ENCODE measurements at places on chromosomes 7 and 10.
A peak's percentile ranks its signal among the peaks of the same experiment; 100 is the strongest.

DNA sequence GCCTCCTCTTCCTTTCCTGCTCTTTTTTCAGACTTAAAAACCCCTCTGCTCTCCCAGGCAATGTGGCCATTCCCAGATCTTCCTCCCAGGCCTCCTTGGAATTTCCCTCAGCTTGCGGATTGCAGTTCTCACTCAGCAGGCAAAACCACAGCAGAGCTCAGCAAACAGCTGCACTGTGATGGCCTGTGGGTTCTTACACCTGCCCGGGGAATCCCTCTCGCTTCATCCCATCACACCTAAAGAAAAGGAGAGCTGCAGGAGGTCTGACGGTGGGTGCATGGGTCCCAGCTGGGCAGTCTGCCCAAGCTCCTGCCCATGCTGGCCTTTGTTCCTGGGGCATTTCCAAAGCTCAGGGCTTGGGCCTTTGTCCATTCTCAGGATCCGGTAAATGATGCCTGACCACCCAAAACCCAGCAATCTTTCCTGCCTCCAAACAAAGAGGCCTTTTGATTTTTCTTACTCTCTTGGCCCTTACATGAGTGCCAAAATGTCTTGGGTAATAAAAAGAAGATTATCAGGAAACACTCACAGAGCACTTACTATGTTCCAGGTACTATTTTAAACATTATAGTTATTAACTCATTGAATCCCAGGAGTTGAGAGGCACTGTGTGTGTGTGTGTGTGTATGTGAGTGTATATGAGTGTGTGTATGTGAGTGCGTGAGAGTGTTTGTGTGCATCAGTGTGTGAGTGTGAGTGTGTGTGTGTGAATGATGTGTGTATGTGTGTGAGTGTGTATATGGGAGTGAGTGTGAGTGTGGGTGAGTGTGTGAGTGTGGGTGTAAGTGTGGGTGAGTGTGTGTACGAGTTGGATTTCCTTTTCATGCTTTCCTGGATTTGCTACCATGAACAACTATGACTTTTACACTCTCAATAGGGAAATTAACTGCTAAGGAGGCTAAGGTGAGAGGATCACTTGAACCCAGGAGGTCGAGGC is 64.5 kb upstream of the PODXL start:
- DNase-seq: no peak

DNA sequence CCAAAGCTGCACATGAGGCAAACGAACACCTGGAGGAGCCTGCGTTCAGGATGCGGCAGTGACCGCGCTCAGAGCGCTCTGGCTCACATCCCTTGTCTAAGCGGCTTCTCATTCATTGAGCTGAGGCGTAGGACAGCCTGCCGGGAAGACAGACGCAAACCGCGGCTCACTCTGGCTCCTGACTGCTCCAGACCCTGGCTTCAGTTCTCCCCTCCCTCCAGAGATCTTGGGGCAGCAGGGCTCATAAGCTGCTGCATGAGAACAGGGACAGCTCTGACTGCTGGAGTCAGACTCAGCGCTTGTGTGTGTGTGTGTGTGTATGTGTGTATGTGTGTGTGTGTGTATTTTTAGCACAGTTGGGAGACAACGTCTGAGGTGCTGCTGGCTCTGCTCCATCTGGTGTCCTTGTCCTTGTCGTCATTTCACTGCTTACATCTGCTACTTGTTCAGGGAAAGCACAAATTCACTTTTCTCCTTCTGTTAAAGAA is 15.8 kb upstream of the LYZL2 start:
- peak; percentile 76 for DNase-seq

- no peak for DNase-seq
Measured at GRCh38 chr10:37566332-37566731, 291.1 kb downstream of the ZNF248 start.

DNA sequence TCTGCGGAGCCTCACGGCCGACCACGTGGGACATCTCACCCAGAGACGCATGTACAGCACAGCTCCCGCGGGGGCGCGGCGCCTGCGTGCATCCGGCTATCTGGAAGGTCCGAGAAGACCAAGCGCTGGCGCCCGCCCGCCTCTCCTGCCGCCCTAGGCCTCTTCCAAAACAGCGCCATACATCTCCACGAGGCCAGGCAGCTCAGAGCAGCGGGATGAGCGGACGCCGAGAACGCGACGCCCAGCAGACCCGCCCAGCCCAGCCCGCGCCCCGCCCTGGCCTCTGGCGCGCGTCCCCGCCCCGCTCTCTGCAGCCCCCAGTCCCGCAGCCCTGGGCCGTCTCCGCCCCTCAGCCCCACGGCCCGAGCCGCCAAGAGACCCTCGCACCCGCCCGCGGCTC is 20.3 kb upstream of the LANCL2 start:
- no peak for DNase-seq

DNA sequence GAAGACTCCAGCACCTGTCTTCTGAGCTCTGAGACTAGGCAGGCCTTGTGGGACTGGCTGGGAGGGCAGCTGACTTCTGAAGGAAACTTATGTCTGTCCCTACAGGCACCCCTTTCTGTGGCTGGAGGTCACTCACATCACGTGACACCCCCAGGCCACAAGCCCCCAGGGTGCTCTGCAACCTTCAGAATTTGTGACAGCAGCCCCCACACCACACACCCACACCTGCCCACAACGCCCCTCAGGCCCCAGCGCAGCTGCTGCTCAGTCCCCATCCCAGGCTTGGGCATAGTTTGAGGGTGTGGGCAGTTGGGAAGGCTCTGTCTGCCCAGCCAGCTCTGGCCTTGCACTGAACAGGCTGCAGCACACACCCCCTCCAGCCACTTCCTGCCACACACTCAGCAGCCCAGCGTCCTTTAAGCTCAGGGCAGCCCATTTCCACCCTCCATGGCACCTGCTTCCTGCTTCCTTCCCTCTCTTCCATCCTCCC is 80.0 kb upstream of the UNC5B start:
- DNase-seq: no peak

- DNase-seq: no peak
Measured at GRCh38 chr10:34232481-34232880, 582.6 kb downstream of the PARD3 start.

DNA sequence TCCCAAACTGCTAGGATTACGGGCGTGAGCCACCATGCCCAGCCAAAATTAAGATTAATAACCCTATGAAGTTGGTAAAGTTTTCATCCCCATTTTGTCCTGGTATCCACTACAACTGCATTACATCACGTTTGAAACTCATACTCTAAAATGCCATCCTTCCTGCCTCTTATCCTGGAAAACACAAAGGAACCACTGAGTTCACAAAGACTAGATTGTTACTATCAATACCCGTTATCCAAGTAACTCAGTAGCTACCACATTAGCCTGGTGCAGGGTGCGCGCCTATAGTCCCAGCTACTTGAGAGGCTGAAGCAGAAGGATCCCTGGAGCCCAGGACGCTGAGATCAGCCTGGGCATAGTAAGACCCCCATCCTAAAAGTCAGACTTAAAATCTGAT is 63.5 kb upstream of the ANAPC16 start:
- DNase-seq: no peak

DNA sequence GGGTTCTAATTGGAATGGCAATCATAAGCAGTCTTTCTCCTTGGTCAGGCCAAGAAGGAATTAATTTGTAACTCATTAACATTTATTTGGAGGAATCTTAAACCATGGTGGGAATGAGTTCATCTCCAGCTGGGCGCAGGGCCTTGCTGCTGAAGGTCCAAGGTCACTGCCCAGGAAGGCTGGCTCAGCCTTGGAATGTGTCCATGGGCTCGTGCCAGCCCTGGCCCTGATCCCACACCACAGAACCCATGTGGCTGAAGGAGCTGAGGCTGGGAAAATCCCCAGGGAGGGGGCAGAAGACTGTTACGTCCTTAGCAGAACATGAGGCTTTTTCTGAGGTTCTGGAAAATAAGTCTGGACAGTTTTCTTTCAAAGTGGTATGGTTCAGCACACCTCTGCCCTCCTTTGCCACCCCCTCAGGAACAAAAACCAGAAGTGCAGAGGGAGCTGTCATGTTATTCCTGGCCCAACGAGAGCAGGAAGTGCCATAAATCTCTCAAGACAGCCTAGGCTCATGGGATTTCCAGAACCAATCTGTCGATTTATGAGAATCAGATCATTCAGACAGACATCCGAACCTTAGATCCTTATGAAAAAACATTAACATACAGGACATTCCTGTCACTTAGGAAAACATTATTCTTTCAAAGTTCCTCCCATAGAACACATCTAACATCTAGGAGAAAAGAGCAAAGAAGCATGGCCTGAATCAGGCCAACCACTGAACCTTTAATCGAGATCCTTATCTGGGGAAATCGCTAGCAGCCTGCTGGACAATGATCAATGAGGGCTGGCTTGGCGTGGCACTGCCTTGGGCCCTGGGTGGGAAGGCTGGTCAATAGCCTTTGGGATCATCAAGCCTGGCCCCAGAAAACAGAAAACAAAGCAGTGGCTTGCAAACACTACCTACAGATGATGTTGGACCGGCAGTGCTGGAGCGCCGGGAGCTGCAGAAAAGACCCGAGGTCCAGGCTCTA is 134.3 kb downstream of the TAX1BP1 start:
- DNase-seq: peak; percentile 63

- DNase-seq: no peak
Measured at GRCh38 chr10:105351187-105351586, 710.1 kb downstream of the SORCS3 start.

- no peak for DNase-seq
Measured at GRCh38 chr10:115056186-115056585, 37.0 kb upstream of the ATRNL1 start.

GRCh38 chr7:4841836-4842235 is 20.0 kb downstream of the PAPOLB start:
- DNase-seq: no peak

All from right forelimb (tissue), 1 donor.